ENCODE measurements at places on chromosomes 16 and 17.

GRCh38 chr16:89553733-89554132 lies 6.7 kb upstream of the RPL13 start:
- DNase-seq, result no peak

- no peak for DNase-seq
Observed at GRCh38 chr16:57536306-57537193, at the start of gene CCDC102A. CCDC102A (minus strand) TSS chr16:57536571; CDS start chr16:57529177, 7,394 bp downstream.

GRCh38 chr16:78288888-78289287 lies 189.4 kb downstream of the WWOX start:
- no peak for DNase-seq

DNA sequence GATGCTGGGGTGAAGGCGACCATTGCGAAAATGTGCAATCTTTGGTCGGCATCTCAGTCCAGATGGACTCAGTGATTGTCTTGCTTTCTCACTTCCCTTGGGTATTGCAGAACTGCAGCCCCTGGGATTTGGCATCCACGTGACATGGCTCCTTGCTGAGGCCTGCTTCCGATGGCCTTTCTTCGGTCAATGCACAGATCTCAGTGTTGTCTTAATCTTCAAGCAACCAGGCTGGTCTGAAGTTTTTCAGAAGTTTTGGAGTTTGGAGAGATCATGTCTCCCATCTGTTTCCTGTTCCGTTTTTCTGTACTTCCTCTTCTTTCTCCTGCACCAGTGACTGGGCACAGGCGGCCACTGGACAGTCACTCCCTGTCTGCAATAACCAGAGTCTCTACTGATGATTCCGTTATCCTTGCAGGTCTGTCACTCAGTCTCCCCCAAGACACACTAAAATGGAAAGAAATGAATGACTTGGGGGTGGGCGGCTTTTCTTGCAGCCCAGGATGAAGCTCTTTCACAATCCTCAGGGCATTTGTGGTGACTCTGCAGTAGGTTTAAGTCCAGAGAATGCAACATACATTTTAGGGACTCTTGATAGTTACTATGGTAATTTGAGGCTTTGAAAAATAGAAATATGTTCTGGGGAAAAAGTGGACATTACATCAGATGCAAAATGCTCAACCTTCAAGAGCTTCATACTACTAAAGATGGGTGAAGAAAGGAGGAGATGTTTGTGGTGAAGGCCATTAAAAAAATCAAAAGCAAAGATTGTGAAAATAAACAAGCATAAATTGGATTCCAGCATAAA lies 106.3 kb upstream of the ZFHX3 start:
- DNase-seq, result no peak

GRCh38 chr17:68301438-68301959 lies 10.2 kb downstream of the ARSG start:
- DNase-seq, result no peak

GRCh38 chr16:78461087-78461486 lies 361.6 kb downstream of the WWOX start:
- DNase-seq, result no peak

GRCh38 chr17:55722742-55723487 lies at the start of gene TMEM100:
TMEM100 (minus strand) TSS chr17:55722864; CDS start chr17:55721070, 1,794 bp downstream.
- no peak for DNase-seq

- DNase-seq, result no peak
Observed at GRCh38 chr16:85173146-85173980, 61.1 kb upstream of the CIBAR2 start.

GRCh38 chr17:1169221-1169928 lies 10.4 kb downstream of the ABR start:
- no peak for DNase-seq

GRCh38 chr17:79836972-79837887 lies 2.0 kb downstream of the CBX4 start:
- DNase-seq, result no peak

- no peak for DNase-seq
Observed at GRCh38 chr17:60538726-60539125, 12.7 kb upstream of the APPBP2 start.

GRCh38 chr17:879546-880442 lies 97.6 kb downstream of the MRM3 start:
- DNase-seq, result peak; percentile 32

DNA sequence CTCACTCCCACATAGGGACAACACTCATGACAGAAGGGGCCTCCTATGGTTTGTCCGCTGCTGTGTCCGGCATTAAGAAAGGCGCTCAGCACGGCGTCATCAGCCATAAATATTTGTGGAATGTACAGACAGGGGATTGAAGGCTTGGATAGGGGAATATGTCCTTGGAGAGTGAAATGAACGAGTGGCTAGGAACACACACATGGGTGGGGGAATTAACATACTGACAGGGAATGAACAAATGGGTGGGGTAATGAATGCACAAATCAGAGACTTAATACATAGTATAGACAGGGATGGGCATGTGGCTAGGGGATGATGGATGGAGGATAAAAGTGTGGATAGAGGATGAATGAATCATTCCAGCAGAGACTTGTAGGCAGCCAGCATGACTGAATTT lies 154.0 kb upstream of the HSBP1 start:
- DNase-seq, result no peak

- DNase-seq, result no peak
Observed at GRCh38 chr16:68792465-68793324, 50.6 kb upstream of the TANGO6 start.

DNA sequence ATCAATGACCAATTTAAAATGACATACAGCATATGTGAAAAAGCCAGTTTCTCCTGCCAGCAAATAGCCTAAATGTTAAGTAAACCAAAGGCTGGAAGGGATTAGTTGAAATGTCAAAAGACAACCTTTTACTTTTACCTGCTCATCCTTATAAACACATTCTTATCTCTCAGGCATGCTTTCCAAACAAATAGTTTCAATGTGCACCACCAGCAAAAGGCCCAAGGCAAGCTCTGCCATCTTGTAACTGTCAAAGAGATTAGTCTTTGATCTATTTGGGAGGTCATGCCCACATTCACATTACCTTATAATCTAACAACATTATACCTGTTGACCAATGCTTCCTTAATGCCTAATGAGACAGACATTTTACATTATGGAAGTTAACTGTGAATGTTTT lies 132.2 kb upstream of the NACA2 start:
- no peak for DNase-seq

GRCh38 chr16:1169285-1170075 lies 16.6 kb downstream of the CACNA1H start:
- DNase-seq, result no peak

DNA sequence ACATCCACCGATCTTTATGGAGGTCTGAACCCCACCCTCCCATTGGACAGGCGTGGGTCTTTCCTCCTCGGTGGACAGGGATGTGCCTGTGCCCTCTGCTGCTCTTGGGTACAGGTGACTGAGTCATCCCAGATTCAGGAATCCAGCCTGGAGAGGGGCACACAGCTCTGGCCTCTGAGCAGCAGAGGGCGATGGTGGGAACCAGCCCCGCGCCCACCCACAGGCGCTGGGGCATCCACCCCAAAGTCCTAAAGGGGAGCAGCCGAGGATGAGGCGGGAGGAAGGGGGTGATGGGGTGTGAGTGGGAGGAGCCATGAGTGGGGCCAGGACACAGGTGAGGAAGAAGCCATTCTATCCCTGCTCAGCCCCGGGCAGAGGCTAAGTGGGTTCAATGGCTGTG lies 35.0 kb downstream of the ENGASE start:
- DNase-seq, result no peak

- DNase-seq, result no peak
Observed at GRCh38 chr17:67328026-67328425, 38.4 kb downstream of the PSMD12 start.

DNA sequence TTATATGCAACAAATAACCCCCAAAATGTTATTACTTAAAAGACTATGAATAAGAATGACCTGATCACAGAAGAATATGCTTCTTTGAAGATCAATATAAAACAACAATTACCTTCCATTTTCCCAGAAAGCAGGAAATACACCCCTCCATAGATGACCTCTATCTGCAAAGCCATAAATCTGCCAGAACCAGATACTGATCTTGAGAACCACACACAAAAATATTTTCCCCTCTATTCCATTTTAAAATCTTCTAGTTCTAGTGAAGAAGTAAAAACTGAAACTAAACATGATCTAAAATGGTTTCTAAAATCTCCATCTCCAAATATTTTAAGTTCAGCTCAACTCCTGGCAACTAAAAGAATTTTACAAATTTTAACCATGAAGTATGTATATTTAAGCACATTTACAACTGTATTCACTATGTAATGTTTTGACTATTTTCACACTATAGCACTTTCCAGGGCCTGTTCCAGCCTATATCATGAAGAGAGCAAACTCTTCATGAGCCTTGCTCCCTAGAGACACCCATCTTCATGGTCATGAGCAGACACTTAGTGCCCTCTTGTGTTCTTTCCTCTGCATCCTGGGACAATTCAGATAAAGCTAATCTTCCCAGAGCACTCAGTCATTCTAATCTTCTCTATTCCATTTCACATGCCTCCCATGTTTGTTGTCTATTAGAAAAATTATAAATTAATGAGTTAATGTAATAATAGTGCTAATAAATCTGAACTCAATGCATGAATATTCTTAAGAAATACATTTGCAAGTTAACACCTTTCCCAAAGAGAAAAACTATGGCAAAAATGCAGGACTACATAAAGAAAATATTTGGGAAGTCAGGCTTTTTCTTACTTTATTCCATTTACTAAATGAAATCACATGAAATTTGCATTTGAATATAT lies 87.0 kb downstream of the HELZ start:
- no peak for DNase-seq

DNA sequence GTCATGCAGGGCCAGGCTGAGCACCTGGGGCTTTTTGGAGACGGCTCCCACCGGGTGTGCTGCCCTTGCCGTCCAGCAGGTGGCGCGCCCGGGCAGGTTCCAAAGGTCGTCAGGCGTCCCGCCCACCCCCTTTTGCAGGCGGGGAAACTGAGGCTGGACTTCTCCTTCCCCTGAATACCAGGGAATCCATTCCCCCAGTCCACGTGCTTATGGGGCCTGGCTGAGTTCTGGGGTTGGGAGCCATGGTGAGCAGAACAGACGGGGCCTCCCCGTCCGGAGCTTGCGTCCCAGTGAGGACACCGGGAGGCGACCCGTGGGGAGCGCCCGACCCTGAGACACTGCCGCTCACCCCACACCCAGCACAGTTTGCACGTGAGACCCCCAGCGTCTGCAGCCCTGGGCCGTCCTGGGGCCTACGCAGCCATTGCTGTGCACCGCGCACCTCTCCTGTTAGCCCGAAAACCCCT lies 51.8 kb upstream of the JPH3 start:
- peak; percentile 16 for DNase-seq

GRCh38 chr16:26697807-26698206 lies 368.9 kb upstream of the C16orf82 start:
- DNase-seq, result no peak

- no peak for DNase-seq
Observed at GRCh38 chr17:71757156-71757555, 363.7 kb upstream of the SOX9 start.

DNA sequence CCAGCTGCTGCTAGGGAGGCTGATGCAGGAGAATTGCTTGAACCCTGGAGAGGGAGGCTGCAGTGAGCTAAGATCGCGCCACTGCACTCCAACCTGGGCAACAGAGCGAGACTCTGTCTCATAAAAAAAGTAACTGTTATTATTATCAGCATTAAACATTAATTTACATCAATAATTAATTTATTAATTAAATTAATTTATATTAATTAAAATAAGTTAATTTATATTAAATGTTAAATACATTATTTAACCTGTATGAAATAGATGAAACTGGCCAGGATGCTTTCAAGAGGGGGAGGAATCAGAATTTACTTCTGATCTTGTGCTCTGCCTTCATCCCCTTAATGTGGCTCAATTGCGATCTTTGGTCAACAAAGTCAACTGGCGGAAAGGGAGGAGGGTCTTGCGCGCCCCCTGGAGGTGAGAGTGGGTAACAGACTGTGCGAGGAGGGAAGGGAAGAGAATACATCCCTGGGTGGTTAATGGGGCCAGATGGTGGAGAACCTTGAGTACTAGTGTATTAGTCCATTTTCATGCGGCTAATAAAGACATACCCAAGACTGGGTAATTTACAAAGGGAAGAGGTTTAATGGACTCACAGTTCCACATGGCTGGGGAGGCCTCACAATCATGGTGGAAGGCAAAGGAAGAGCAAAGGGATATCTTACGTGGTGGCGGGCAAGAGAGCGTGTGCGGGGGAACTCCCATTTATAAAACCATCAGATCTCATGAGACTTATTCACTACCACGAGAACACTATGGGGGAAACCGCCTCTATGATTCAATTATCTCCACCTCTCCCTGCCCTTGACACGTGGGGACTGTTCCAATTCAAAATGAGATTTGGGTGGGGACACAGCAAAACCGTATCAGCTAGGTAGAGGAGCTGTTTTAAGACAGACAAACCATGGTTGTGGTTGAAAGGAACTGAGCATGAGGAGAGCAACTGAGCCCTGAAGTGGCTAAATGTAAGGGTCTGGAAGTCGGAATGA lies 15.7 kb upstream of the CPPED1 start:
- DNase-seq, result peak; percentile 47

DNA sequence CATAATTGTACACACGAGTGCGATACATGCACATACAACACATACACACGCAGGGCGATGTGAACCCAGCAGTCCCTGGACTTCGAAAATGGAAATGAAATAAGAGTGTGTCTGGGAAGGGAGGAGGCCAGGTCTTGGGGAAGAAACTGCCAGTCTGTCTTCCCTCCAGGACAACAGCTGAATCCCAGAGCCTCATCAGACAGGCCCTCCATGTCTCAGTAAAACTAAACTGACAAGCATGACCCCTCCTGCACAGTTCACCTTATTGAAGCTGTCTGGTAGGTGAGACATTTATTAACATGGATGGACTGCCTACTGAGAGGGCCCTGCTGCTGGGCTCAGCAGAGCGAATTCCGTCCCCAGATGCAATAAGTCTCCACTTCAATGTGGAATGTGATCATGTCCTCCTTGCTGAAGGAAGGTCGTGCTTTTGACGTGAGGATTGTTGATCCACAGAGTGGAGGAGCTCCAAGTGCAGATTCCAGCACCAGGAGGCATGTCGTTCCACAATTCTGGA lies 117.4 kb downstream of the SOX9 start:
- no peak for DNase-seq

- DNase-seq, result no peak
Observed at GRCh38 chr16:30541502-30542329, 7.1 kb upstream of the ZNF747 start.

DNA sequence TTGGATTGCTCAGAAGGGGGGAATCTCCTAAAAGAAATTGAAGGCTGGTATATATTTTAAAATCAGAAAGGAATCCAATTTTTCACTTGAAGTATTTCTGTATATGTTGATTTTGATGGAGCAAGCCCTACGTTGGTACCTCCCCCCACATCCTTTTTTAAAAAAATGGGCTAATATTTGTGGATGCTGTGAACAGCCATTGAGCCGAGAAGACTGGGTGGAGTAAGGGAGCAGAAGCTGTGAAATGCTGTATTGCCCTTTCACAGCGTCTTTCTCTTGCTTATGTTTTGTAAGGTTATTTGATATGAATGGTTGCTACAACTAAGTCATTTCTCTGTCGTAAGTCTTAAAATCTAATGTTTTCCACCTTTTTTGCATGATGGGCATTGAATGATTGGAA lies 2.3 kb downstream of the PAFAH1B1 start:
- DNase-seq, result no peak

DNA sequence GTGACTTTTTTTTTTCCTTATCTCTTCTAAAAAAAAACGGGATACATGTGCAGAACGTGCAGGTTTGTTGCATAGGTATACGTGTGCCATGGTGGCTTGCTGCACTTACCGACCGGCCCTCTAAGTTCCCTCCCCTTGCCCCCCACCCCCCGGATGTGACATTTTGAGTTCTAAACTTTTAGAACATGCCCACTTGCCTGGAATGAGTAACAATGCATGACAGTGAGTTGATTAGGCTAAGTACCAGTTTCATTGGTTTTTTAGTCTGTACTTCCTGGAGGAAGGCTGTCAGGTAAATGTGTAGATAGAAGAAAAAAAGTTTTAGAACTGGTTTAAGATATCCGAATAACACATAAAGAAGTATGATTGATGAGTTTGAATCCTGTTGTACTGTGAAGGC lies 4.0 kb downstream of the BPTF start:
- DNase-seq, result no peak

Data from activated CD8-positive, alpha-beta memory T cell treated with anti-CD3 and anti-CD28 coated beads for 4 hours (primary cell).